ENCODE measurements at places on chromosomes 7 and 10. TPM values are rescaled to one million over a fixed set of nuclear protein-coding genes. Genes with fewer than 3 reads are reported as not detected.

GRCh38 chr7:118151671-118152070 lies 32.3 kb upstream of the LSM8 start:
- DNase-seq: no peak

DNA sequence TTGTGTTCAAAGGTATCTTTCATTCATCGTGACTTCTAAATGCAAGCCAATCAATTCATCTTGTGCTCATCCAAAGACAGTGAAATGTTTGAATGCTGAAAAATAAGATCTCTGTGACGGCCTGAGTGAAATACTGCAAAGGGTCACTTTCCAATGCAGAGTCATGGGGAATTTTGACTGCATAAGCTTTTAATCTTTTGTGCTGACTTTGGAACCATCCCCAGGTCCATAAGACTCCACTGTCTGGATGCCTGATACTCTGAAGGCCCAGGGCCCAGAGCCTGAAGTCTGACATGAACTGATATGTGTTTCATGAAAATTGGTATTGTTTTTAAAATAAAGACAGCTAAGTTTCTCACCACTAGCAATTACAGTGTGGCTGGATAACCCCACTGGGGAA lies 39.0 kb downstream of the PPP1R3C start:
- no peak for DNase-seq

DNA sequence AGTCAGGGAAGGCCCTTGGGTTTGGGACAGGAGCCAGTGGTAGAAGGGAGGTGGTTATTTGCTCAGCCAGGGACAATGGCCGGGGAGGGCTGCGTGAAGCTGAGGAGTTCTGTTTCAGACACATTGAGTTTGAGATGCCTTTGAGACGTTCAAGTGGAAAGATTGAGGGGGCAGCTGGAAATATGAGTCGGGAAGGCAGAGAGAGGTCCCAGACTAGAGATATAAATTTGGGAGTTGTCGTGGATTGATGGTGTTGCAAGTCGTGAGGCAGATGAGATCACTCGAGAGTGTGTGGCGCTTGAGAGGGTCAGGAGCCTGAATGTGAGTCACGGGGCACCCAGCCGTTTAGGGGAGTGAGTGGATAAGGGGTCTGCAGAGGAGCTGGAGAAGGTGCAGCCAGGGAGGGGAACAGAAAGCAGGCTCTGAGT lies 73.3 kb downstream of the ZMIZ1 start:
- no peak for DNase-seq

GRCh38 chr10:116705498-116705897 lies 36.9 kb downstream of the HSPA12A start:
- no peak for DNase-seq

DNA sequence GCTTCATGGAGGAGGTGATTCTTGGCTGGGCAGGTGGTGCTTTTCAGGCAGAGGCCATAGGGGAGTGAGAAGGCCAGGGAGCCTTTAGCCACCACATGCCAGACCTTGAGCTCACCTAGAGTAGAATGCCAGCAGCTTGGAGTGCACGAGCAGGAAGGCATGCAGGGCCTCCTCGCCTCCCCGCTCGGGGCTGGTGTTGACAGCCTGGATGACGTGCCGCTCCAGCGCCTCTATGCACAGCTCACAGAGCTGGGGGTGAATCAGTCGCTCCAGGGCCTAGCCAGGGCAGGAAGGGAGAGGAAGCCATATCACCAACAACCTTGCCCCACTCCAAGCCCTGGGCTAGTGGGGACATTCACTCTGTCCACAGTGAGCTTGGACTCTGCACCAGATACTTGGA lies 15.7 kb downstream of the HPS1 start:
- DNase-seq: no peak

- no peak for DNase-seq
Observed at GRCh38 chr7:120933475-120933874, 17.1 kb upstream of the ING3 start.

- DNase-seq: no peak
Observed at GRCh38 chr7:130349911-130350782, 5.5 kb downstream of the CPA5 start.

Gene GRID1
- not detected for total RNA-seq

Gene VAX1
- total RNA-seq: not detected

Gene COL26A1
- total RNA-seq: not detected

Measured in T-helper 17 cell (primary cell).